ENCODE measurements at places on chromosomes 1 and 21.

GRCh38 chr1:232180779-232181136 is 449.2 kb downstream of the SIPA1L2 start:
- no peak for DNase-seq

DNA sequence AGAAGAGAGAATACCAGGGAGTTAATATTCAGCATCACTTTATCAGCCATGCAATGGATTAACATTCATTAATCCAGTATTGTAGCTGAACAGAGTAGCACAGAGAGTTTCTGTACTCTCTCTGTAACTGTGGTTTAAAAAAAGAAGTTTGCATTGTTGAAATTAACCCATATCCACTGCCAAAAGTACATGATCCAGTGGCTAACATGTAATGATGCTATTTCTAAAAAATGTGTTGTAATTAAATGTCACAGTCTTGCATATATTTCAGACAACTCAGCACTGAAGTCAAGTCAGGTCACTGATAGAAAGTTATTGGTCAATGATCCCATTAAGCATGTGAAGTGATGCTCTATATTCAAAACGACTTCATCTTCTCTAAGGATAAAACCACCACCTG is 141.3 kb downstream of the NRIP1 start:
- DNase-seq, result no peak

GRCh38 chr1:28775121-28775942 is 36.6 kb upstream of the OPRD1 start:
- DNase-seq, result peak; percentile 79

DNA sequence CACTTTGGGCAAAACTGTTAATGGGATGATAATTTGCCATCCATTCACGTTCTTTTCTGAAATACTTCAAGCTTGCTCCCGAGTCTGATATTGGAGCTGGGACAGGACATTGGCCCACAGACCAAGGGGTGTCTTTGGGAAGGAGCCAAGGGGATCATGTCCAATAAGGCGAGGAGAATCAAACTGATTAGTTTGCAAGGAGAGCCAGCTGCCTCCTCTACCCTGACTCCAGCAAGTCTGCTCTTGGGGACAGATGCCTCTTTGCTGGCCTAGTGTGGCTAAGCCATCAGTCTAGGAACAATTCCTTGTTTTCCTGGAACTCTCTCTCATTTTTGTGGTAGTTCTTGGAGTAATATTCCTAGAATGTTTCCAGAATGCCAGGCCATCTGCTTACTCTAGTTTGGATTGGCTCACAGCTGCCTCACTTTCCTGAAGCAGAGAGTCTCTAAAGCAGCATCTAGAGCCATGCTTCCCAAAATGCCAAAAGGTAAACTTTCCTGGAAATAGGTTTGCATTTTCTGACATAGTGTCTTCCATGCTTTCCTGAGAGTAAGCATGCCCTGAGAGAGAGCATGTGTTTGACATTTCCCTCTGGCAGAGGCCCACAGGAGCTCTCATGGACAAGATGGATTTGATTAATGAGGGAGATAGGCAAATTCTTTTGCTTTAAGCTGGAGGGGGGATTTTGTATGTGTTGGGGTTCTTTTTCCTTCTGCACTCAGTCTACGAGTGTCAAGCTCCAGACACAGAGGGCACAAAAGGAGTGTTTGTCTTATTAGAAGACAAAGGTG is 145.6 kb downstream of the GDAP2 start:
- no peak for DNase-seq

DNA sequence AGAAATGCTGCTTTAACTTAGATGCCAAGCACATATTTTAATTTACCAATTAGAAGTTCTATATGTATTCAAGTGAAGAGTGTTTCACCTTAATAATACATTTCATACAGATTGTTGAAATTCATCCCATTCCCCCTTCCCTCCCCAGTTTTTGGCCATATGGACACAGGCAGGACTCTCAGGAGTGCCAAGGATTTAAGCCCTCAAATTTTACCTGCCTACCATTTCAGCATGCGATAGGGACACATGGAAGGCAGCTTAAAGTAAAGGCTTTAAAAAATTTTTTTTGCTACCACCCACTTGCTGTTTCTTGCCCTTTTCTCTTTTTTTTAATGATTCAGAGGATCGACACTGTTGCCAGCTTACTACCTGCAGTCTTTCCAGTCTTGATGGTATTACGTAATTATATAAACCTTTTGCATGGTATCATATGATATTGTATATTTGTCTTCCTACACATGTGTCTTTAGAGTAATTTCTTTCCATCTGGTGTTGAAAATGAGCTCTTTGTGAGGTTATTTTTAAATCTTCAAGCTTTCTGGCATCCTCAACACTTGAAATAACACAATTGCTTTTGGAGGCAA is 7.0 kb downstream of the EPB41 start:
- no peak for DNase-seq

DNA sequence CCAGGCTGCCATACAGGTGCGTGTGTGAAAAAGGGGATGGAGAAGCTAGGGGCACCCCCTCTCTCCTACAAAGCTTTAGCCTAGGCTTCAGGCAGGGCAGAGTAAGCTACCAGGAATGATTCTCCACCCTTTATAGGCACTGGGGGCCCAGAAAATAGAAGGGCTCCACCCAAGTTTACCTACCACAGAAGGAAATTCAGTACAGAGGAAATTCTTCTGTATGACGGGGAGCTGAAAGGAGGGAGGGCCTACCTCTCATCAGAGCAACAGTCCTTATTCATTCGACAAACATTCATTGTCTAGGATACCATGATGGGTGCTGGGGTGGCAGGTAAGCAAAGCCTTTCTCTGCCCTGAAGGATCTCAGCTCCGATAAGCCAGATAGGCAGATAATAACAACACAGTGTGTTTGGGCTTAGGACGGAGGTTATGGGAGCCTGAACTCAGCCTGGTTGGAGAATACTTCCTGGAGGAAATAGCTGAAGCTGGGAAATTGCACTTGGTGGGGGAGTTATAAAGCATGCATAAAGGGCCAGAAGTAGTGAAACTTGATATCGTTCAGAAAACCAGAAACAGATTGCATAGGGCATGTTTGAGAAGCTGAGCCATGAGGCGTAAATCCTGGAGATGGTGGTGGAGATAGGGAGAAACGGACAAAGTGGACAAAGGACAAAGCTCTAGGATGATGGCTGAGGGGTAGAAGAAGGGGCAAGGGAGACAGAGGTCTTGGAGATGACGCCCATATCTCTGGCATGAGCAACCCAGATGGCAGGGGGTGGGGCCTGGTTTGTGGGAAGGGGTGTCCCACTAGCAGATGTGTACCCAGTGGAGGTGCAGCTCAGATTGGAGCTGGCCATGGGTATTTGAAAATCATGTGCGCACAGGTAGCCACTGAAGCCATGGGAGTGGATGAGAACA is 5.3 kb upstream of the P3R3URF start:
- no peak for DNase-seq

GRCh38 chr1:213393860-213394259 is 342.8 kb downstream of the RPS6KC1 start:
- no peak for DNase-seq

DNA sequence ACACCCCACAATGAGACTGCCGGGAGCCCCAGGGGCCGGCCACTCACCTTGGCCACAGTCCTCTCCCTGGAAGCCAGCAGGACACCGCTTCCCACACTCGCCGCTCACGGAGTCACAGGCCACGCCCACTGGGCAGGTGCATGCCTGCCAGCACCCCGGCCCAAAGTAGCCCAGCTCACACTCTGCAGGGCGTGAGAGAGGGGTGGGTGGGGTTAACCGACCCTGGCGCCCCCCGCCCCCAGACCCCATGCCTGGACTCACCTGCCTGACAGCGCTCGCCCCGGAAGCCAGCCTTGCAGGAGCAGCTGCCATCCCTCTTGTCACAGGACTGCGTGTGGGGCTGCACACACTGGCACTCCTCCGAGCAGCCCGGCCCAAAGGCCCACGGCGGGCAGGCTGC is 50.7 kb downstream of the ARHGEF16 start:
- DNase-seq, result no peak

- no peak for DNase-seq
Measured at GRCh38 chr1:164608651-164609057, 49.7 kb downstream of the PBX1 start.

DNA sequence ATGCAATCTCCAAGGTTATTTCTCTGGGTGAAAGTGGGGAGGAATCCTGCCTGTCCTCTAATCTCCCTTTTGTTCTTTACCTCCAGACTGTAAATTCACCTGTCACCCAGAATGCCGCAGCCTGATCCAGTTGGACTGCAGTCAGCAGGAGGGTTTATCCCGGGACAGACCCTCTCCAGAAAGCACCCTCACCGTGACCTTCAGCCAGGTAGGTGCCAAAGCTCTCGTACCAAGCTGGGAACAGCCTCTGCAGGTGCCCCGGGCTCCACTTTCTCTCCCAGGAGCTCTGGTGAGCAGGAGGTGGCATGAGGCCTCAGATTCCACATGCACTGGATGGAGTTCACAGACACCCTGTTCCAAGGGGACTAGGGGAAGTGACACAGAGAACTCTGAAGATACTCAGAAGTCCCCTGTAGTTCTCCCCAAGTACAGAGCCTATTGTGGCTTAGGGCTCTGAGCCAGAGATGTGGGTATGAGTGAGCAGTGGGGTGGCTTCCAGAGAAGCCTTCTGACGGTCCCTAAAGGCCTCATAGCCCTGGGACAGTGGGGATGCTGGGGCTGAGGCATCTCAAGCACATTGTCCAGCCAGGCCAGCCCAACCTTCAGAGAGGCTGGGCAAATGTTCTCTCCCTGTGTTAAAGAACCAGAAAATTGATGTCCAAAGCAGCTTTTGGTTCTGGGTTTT is 30.9 kb downstream of the RASSF5 start:
- DNase-seq, result no peak

- DNase-seq, result no peak
Measured at GRCh38 chr1:117658676-117659075, 52.8 kb downstream of the TENT5C start.

GRCh38 chr1:30735668-30736498 is 12.5 kb upstream of the MATN1 start:
- DNase-seq, result no peak

GRCh38 chr1:58629031-58629462 is 52.0 kb upstream of the TACSTD2 start:
- DNase-seq, result no peak

- no peak for DNase-seq
Measured at GRCh38 chr1:201422436-201423030, 1.0 kb upstream of the TNNI1 start.

- DNase-seq, result no peak
Measured at GRCh38 chr1:87052400-87052799, 138.0 kb downstream of the HS2ST1 start.

DNA sequence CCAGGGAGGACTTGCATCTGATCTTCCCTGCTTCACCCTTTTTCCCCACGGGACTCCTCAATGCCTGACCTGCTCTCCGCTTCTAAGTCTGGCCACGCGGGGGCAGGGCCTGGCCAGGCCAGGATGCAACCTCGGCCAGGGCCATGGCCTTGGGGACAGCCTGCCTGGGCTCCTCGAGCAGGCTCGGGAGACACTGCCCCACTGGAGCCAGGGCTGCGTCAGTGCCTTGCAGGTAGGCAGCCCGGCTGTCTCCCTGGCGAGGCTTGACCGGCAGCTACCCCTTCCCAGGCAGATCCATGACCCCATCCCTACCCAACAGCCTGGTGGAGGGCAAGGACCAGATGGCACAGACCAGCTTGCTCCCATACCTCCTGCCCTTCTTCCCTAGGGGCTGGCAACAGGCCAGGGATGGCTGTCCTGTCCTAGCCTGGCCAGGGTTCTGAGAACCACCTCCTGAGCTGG is 2.7 kb upstream of the PRDM16 start:
- DNase-seq, result peak; percentile 71

- no peak for DNase-seq
Measured at GRCh38 chr1:212856755-212857154, 1.3 kb upstream of the FLVCR1 start.

DNA sequence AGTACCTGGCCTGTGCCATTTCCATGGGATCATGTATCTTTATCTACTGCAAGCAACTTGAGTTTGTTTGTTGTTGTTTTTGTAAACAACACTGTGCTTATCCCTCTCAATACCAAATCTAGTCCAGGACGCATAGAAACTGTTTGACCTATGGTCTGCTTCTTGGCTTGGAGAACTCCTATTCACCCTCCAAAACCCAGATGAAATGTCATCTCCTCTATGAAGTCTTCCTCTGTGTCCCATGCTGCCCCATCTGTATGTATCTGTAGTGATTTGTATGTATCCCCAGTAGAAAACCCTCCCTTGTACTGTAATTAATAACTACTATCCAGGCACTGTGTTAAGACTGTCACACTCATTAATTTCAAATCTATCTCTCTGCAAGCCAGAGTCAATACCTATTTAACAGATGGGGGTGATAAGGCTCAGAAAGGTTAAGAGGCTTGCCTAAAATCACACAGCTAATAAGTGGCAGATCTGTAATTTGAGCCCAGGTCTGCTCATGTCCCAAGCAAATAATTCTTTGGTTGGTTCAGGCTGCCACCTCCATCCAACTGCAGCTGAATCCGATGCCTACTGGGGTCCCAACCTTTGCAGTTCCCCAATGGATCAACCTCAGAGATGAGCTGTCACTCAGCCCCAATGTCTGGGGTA is 24.6 kb upstream of the ECE1 start:
- no peak for DNase-seq

GRCh38 chr1:226309398-226310244 is 657 bp upstream of the LIN9 start:
- no peak for DNase-seq

- no peak for DNase-seq
Measured at GRCh38 chr1:216614011-216614934, 109.0 kb downstream of the ESRRG start.

DNA sequence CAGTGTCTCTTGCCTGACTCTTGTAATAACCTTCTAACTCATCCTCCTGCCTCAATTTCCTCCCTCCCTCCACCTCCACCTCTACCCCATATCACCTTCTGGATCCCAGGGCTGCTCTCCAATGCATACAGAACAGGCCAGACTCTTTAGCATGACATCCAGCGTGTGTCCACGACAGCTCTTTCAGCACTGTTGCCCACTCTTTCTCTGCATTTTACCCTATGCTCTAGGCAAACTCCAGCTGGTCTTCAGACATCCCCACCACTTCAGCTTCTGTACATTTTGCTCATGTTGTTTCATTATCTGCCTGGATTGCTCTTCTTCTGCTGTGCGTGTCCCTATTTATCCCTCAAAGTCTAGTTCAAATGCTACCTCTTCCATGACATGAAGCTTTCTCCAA is 4.8 kb downstream of the INKA2 start:
- peak; percentile 8 for DNase-seq

- no peak for DNase-seq
Measured at GRCh38 chr1:40371707-40372258, 1.7 kb upstream of the SMAP2 start.

DNA sequence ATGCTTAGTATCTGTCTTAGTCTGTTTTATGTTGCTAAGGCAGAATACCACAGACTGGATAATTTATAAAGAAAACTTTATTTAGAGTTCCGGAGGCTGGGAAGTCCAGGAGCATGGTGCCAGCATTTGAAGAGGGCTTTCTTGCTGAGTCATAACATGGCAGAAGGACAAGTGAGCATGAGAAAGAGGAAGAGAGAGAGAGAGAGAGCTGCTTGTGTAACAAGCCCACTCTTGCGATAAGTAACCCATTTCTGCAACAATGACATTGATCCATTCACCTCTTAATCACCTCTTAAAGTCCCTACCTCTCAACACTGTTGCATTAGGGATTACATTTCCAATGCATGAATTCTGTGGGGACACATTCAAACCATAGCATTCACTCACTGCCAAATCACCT is 11.7 kb upstream of the MYOCOS start:
- no peak for DNase-seq

GRCh38 chr1:3294450-3294849 is 160.0 kb upstream of the ARHGEF16 start:
- no peak for DNase-seq

- peak; percentile 88 for DNase-seq
Measured at GRCh38 chr1:20290624-20291597, at the start of gene VWA5B1. VWA5B1 (plus strand) TSS chr1:20290875; CDS start chr1:20310602, 19,727 bp downstream.

GRCh38 chr1:22883406-22883805 is 89.3 kb downstream of the LACTBL1 start:
- DNase-seq, result no peak

GRCh38 chr21:45891388-45892155 is 90.0 kb upstream of the COL6A1 start:
- DNase-seq, result no peak
